ENCODE measurements at places on chromosomes 3 and 15.

DNA sequence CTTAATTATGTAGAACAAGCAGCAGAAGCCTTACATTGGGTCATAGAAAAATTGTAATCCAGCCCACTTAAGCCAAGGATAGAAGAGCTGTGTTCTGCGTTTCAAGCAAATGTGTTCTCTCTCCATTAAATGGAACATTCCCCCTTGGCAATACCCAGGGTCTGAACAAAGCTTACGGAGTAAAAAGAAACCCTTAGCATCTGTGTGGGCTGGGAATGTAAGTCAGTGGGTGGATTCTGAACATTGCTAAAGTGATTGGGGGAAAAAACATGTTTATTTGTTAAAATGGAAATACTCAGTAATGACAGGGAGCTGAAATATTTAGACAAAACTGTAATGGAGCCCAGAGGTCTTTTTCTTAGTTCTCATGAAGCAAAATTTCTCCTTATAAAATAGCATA is 147.4 kb downstream of the DUT start:
- DNase-seq: no peak

- DNase-seq: no peak
These were observed 1015.5 kb downstream of the PLOD2 start for GRCh38 chr3:145145461-145145860.

GRCh38 chr15:67103432-67103831 is 38.0 kb downstream of the SMAD3 start:
- no peak for DNase-seq

- DNase-seq: peak; percentile 49
These were observed 168.8 kb upstream of the TLE3 start for GRCh38 chr15:70266412-70267121.

GRCh38 chr15:89772932-89773583 is 3.1 kb upstream of the MESP2 start:
- DNase-seq: no peak

DNA sequence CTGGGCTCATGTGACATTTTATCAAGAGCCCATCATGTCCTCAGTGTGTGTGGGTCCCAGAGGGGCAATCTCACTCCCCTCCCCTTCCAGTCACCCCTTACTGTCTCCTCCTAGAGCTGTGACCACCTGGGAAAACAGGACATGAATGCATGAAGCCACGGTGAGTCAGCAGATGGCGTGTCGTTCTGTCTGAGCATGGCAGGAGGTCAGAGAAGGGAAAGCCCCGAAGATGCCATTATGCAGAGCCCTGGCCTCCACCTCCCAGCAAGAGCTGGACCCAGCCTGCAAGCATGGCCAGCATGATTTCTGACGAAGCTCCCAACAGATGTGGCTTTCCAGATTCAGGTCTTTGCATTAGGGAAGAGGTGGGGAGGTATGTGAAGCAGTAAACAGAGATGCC is 118.5 kb downstream of the TLE3 start:
- DNase-seq: no peak

DNA sequence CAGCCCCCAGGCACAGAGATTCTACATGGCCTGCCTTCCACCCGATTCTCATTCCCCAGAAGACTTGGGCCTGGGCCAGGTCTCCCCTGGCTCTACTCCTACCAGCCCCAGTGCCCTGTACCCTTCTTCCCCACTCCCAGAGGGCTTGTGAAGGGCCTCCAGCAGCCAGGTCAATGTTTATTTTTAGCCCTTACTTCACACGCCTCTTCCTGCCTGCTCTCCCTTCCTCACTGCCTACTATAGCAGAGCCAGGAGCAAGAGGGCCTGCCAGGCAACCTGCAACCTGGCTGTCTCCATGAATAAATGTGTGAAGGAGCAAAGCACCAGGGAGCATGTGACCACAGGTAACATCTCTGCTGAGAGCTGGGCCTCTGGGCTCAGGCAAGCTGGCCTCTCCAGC is 26.4 kb upstream of the APEH start:
- no peak for DNase-seq
